Skeletal muscle cell (primary cell): ENCODE measurements at places on chromosomes 7 and 10.

- peak; percentile 74 for DNase-seq
These were observed 485.1 kb upstream of the KLF6 start for GRCh38 chr10:4270116-4270515.

- DNase-seq, result no peak
These were observed 89.2 kb upstream of the FGL2 start for GRCh38 chr7:77288676-77289320.

DNA sequence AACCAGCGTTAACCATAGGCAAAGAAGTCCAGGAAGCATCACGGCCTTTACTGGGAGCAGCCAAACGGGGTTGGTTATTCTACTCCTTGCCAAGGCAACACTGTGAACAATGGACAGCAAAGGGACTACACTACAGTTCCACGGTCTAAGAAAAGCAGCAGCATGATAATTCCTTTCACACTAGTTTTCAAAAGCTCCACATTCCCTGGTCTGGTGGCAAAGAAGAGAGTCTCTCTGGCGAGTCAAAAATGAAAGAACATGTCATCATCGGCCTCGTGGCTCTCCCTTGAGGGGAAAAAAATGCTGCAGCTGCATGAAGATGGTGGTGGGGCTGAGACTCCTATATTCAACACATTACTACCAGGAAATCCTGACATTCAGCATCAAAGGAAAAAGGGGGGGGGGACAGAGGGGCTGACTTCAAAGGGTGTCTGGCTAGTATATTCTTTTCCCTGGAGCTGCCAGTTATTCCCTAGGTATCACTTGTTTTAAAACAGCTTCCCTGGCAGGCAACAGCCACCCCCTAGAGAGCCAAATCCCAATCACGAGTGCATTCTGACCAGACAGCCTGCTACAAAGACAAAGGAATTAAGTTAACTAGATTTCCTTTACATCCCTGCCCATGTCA lies 49.1 kb downstream of the SLC37A3 start:
- DNase-seq, result no peak

GRCh38 chr7:105769901-105770628 lies 106.3 kb downstream of the ATXN7L1 start:
- DNase-seq, result no peak

GRCh38 chr7:16071246-16071857 lies 350.0 kb downstream of the CRPPA start:
- no peak for DNase-seq

DNA sequence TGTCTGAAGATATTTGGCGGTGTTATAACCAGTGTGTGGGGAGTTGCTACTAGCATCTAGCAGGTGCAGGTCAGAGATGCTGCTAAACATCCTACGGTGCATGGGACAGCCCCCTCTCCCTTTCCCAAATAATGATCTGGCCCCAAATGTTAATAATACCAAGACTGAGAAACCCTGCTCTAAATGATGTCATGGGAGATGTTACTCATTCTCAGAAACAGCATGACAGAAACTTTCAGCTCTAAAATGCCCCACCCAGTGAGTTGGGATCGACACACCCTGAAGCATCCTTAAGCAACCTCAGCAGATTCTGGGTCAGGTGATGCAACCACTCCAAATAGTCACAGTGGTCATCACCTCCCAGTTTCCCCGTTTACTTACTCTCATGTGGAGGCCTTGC lies 108.8 kb upstream of the MPP7 start:
- DNase-seq, result no peak

GRCh38 chr7:98802088-98802780 lies 67.6 kb downstream of the TMEM130 start:
- DNase-seq, result peak; percentile 72

- DNase-seq, result no peak
These were observed 10.5 kb upstream of the ZMIZ2 start for GRCh38 chr7:44738051-44738723.

DNA sequence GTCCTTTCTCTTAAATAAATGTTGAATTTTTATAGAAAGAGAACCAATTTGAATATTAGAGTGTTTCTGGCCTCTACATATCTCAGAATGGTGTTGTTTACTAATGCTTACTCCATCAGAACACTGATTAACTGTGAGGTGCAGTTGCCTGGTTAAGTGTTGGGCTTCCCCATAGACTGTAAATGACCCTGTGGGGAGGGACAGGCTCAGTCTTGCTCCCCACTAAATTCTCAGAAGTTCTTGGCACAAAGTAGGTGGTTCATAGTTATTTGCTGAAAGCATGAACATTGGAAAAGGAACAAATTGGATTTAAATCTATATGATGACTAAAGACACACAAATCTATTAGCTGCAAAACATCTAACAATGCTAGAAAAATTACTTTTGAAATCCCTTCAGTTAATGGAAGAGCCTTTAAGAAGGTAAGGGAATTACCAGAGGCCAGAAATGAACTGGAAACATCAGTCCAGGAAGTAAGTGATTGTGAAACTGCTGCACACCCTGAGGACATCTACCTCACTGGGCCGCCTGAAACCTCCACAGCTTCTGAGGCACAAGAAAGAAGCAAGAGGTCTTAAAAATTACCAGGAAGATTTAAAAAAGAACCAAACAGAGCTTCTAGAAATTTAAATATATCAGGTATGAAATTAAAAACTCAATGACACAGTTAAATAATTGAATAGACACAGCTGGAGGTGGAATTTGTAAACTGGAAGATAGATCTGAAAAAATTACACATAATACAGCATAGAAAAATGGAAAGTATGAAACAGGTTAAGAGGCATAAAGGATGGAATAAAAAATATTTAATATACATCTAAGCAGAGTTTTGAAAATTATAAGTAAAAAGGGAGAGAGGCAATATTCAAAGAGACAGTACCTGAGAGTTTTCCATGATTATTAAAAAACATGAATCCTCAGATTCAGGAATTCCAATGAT lies 17.8 kb upstream of the COMTD1 start:
- no peak for DNase-seq

DNA sequence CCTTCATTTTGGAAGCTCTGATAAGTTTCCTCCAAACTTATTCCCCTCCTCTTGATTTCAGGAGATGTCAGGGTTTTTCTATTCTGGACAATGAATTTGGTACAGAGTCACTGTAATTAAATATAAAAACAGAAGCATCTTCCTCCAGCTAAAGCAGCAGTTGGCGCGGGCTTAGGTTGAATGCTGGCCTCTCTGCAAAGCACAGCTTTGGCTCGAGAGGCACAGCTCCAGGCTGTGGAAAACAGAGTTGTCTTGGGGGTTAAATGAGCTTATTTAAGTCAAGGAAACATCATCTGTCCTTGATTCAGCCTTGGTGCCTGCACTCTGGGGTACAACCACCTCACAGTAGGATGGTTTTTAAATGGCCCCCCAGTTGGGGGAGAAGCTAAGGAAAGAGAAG lies 35.0 kb upstream of the PDCD4 start:
- no peak for DNase-seq

DNA sequence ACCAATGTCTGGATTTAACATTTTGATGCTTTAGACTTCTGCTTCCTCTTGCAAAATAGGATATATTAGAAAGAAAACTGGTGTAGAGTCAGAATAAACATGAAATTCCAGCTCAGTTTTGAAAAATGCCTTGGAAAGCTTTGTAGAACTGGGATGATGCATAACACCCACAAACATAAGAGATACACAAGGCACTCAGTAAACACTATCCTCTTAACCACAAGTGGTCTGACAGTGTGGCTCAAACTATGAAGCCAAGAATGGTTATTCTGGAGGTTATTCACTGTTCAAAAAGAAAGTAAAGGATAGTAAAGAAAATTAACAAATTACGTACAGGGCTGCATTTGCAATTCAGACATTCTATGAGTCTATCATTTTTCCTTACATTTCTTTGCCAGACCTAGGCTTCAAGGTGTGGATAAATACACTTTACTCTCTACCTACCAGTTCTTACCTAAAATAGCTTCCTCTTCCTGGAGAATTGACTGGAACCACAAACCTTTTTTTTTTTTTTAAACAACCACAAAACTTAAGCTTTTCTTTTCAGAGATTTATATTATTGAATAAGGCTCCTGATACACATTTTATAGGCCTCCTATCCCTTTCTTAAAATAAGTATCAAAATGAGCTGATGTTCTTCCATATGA lies 9.0 kb upstream of the RSBN1L start:
- DNase-seq, result no peak

DNA sequence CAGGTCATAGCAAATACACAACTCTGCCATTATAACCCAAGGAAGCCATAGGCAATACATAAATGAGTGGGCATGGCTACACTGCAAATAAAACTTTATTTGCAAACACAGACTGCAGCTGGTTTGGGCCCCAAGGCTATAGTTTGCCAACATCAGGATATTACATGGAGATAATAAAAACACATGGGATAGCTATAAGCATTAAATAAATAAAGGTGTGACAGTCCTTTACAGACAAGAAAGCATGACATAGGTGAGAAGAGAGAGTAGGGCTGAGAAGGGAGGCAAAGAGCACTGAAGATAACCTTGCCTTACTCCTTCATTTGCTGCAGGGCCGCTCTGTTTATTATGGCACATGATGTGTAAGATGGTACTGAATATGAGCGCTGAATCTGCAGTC lies 135.1 kb upstream of the GHITM start:
- no peak for DNase-seq

- DNase-seq, result no peak
These were observed 48.7 kb downstream of the STK17A start for GRCh38 chr7:43631559-43631958.

DNA sequence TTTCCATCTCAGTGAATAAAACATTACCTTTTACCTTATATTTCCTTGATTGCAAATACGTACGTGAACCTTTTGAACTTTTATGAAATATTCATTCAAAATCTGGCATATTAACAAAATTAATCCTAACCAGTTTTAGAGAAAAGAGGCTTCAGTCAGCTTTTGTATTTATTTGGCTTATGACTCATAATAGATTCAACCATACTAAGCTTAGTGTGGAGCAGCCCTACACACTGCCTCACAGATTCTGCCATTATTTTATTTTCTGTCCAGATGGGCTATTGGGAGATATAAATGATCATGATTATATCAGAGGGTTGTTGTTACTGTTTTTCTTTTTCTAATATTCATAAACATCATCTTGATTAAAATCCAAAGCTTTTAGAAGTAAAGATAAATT lies 325.5 kb downstream of the GPR37 start:
- no peak for DNase-seq

GRCh38 chr10:91487911-91488582 lies 77.9 kb downstream of the HECTD2 start:
- DNase-seq, result no peak

GRCh38 chr10:114386452-114386851 lies 17.9 kb downstream of the AFAP1L2 start:
- DNase-seq, result no peak

DNA sequence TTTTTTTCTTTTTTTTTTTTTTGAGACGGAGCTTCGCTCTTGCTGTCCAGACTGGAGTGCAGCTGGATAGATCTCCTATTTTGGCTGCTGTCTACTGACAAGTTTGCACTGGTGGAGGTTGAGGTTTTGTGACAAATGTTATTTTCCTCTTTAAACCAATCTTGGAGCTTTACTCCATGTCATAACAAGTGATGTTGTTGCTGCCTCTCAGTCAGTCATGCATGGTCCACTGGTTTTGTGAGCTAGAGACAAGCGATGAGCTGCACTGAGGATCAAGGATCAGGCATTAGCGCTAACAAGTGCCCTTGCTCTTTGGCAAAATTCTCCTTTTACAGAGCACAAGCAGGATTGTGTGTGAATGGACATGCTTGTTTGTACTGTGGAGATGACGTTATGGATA lies 805 bp upstream of the WDFY4 start:
- no peak for DNase-seq

DNA sequence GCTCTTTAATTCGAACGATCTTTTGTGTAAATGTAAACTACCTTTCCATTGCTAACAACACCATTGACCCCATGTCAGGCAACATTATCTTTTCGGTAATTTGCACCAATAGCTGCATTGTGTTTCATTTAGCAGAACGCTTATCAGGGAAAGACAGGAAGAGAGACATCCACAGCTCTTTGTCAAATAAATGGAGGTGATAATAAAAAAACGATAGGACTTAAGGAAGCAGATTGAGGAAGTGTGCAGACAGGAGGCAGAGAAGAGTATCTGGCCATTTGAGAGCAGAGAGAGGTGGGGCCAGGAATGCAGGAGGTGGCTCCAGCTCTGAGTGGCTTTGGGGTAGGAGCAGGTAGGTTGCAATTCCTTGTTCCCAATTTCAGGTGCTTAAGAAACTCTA lies 37.5 kb upstream of the ADARB2 start:
- DNase-seq, result no peak

DNA sequence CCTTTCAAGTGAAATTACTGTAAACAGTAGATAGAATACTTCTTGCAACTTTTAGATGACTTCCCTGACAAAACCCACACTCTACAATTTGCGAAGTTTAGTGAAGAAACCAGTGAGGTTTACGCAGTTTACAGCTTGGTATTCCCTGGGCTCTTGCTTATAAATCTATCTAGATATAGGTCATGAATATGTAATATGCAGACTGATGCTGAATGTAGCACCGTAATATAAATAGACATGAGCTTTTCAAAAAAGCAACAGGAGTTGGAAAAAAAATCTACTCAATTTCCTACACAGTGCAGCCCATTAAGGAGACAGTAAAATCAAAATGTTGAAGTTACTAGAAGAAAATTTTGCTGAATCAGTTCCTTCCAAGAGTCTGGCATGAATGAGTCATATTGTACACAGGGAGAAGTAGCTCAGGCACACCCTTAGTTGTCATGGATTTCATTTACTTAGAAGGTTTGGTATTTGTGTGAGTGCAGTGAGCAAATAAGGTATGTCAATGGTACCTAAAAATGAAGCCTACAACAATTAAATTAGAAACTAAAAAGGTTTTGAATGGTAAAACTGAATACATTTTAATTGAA lies 67.7 kb upstream of the NEUROD6 start:
- peak; percentile 6 for DNase-seq

GRCh38 chr7:142863891-142864685 lies 9.2 kb downstream of the EPHB6 start:
- DNase-seq, result no peak

DNA sequence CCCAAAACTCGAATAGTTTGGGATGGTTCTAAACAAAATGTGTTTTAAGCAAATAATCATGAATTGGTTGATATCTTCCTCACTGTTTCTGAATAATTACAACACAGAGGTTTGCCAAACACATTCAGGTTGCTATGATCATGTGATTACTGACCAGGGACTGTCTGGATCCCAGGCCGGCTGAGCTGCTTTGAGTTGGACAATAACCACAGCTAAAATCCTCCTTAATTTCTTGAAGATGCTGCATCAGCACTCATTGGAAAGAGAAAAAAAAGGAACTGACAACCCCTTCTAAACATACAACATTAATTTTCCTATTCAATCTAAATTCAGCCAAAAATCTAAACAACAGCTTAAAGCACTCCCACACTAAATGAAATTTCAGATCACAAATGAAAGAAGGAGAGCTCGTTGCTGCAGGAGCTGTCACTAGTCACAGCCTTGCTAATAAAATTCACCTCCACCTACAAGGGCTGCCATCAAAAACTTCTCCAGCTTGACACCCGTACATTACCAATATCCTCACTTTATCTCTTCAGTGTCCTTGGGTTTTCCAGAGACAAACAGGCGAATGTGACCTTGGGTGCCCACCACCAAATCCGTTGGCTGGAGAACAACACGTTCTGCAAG lies 560.2 kb downstream of the KCNMA1 start:
- DNase-seq, result no peak

- DNase-seq, result no peak
These were observed 73.2 kb downstream of the SYPL1 start for GRCh38 chr7:106038916-106039315.
